ENCODE measurements at places on chromosomes 5 and 9.

- no peak for DNase-seq
Measured at GRCh38 chr9:91004992-91005391, 203.4 kb downstream of the SYK start.

- no peak for DNase-seq
Measured at GRCh38 chr5:610744-611730, 1.1 kb upstream of the CEP72 start.

DNA sequence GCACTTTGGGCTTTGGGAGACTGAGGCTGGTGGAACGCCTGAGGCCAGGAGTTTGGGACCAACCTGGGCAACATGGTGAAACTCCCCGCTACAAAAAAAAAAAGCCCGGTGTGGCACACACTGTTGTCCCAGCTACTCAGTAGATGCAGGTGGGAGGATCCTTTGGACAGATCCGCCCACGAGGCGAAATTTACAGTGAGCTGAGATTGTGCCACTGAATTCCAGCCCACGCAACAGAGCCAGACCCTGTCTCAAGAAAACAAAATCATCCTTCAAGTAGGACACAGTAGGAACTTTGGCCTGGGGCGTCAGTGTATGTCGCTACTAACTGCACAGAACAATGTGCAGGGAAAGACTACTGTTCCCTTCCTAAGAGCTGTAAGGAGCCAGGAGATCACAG is 4.8 kb downstream of the RPS14 start:
- no peak for DNase-seq

DNA sequence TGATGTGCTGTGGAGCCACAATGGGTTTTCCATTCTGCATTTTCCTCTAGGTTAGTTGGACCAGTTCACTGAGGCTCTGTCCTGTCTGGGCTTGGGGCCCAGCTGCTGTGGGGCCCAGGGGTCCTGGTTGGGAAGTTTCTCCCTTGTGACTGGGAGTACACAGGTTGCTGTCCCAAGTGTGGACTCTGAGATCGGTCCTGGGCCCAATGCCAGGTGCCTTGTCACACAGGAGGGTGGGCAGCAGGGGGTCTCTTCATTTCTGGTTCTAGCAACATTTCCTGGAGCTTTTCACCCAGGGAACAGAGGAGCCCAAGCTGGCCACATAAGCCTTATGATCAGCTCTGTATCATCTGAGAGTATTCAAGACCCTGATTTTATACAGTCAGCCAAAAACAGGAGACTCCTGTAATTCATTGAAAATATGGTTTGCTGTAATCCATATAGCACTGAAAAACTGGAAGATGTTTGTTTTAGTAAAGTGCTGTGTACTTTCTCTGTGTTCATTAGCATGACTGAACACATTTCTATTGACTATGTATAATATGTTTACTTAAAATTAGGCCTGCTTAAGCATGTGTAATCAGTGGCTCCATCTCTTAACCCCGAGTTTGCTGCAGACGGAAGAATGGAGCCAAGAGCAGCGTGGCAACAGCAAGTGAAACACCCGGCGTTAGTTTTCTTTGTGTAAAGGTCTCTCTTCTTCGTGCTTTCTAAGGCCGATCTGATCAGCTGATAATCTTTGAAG is 62.5 kb downstream of the MVB12B start:
- DNase-seq, result no peak

DNA sequence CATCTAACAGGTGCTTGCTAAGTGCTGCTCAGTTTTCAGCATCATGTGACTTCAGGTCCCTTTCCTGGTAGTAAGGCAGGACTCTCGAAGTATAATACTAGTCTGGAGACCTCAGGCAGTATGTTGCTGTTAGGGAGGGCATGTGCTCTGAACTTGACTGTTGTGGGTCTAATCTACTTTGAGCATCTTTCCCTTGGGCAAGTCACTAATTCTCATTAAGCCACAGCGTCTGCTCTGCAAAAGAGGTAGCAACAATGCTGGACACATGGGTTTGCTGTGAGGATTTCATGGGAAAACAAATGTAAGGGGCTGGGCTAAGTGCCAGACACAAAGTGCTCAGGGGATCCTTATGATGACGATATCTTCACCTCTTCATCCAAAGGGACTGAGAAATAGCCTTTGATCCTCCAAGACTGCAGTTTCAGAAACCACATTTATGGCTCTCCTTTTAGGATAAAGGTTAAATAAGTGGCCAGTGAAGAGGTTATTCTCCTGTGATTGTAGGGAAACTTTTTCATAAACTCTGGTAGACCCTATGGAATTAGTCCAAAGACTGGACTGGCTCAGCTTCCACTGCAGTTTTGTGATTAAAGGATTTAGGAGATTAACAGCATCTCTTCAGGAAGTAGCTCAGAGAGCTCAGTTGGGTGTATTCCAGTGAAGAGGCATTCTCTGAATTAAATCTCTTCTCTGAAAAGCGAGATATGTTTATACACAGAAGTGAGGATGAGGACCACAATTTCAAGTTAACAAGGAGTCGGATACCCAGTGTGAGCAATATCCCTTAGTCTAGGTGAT is 216.6 kb downstream of the SGCD start:
- no peak for DNase-seq

DNA sequence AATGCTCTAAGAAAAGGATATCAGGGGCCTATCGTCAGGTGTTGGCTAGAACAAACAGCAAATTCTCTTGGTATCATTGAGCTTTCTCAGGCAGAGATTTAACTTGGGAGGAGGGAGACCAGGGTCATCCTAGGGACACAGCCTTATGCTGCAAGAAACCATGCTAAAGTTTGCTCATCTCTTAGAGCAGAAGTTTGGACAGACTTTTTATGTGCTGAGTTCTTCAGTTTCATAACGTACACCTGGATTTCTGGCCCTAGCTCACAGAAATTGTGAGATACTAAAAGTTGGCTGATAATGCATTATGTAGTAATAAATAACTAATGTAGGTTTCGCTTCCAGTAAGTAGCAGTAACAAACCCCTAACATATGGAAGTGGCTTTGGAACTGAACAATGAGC is 1359.8 kb upstream of the CDH9 start:
- no peak for DNase-seq

- DNase-seq, result no peak
Measured at GRCh38 chr5:139150367-139150999, 47.7 kb downstream of the SIL1 start.

GRCh38 chr9:82490019-82490499 is 501.5 kb downstream of the SPATA31D1 start:
- peak; percentile 87 for DNase-seq

- peak; percentile 33 for DNase-seq
Measured at GRCh38 chr5:74934949-74935751, 69.0 kb upstream of the FAM169A start.

GRCh38 chr9:38057416-38058195 is 11.4 kb downstream of the SHB start:
- DNase-seq, result no peak

DNA sequence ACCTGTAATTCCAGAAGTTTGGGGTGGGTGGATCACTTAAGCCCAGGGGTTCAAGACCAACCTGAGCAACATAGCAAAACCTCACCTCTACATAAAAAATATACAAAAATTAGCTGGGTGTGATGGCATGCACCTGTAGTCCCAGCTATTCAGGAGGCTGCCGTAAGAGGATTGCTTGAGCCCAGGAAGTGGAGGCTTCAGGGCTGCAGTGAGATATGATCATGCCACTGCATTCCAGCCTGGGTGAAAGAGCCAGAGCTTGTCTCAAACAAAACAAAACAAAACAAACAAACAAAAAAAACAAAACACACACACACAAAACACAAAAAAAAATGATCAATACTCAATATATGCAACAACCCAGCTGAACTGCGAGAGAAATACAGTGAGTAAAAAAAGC is 29.5 kb upstream of the TRIM14 start:
- no peak for DNase-seq

DNA sequence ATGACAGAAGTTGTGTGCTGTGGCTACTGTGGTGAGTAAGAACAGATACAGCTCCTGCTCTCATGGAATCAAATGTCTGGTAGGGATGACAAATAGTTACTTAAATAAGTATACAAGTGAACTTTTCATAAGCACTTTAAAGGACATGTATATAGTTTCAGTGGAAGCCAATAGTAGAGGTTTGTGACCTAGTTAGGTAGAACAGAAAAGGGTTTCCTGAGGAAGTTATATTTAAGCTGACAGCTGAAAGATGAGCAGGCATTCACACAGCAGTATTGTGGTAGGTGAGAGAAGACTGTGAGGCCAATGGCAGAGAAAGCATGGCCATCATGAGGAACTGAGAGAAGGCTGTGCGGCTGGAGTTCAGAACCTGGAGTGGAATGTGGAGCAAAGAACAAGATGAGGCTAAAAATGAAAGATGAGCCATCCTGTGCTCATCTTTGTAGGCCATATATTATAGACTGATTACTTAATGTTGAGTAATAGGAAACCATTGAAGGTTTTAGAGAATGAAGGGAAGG is 15.4 kb downstream of the FAM174A start:
- no peak for DNase-seq

- DNase-seq, result peak; percentile 94
Measured at GRCh38 chr9:122464633-122465567, 12.8 kb downstream of the OR1J1 start.
